CD4-positive, alpha-beta T cell treated with Interleukin-4 for 4 hours (primary cell): ENCODE measurements at places on chromosomes 3 and 15.

DNA sequence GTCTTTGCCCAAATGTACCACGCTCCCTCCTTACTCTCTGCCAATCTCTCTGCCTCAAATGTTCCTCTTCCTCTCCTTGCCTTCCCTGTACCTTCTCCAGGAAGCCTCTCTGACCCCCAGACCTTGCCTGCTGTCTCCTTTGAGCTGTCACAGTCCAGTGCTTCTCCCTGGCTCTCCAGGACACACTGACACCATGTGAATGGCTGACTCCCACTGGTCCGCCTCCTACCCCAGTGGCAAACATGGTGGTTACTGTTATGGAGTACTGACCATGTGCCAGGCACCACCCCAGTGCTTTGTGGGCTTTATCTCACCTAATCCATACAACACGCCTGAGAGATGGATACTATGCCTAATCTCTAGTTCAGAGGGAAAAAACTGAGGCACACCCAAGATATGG lies 141.9 kb downstream of the TPRA1 start:
- no peak for DNase-seq

DNA sequence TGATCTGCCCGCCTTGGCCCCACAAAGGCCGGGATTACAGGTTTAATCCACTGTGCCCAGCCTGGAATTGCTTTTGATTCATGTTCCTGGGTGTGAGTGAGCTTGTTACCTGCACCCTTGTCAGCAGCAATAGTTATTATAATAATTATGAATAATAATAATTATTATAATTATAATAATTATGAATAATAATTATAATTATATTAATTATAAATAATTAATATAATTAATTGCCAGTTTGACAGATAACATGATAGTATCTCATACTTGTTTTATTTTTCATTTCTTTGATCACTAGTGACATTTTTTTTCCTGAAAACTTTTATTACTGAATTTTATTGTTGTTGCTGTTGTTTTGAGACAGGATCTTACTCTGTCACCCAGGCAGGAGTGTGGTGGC lies 21.1 kb upstream of the TRAK1 start:
- DNase-seq: no peak

GRCh38 chr3:107795514-107796094 lies 272.8 kb downstream of the BBX start:
- DNase-seq: no peak

- no peak for DNase-seq
These were observed 3.3 kb upstream of the CEP97 start for GRCh38 chr3:101720851-101721840.

DNA sequence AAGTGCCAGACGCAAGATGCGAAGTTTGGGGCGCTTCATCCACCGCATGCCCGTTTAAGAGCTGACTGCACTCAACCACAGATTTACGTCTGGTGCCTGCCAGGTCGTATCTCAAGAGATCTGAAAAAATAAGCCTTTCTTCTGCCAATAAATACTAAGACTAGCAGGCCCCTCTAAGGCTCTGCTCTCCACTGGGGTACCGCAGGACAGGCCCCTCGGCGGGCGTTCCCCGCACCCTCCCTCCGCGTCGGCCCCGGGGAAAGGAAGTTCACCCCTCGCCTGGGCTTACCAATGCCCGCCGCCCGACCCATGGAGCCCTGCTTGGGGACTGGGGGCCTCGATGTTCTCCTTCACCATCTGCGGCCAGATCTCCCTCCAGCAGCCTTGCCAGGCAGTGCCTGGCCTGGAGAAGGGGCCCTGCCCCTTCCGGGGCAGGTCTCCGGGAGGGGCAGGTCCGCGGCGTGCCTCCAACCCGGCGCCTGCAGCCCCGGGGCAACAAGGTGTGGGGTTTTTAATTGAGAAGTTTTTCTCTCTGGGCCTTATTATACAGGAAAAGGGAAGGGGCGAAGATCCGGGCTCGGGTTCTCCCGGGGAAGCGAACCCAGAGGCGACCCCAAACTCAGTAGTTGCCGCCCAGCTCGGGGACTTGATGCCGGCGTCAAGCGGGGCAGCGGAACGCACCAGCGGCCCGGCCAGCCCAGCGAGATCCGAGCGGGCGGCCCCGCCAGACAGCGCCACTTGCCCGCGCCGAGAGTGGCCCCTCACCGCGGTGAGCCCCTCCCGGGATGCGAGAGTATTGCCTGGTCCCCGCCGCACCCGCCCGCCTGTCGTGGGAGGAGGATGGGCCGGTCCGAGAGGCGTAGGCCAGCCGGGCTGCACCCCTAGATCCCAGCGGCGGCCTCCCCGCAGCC lies 735 bp downstream of the GOLGA8B start:
- peak; percentile 22 for DNase-seq

GRCh38 chr3:51508255-51508654 lies 8.4 kb upstream of the DCAF1 start:
- DNase-seq: no peak

GRCh38 chr15:101006931-101007691 lies 88.0 kb downstream of the LRRK1 start:
- peak; percentile 52 for DNase-seq
